ENCODE measurements at places on chromosomes 4 and X.
A peak's percentile ranks its signal among the peaks of the same experiment; 100 is the strongest.

- no peak for DNase-seq
Observed at GRCh38 chr4:48667148-48667547, 112.9 kb downstream of the FRYL start.

- peak; percentile 31 for DNase-seq
Observed at GRCh38 chr4:67727124-67727850, 26.3 kb upstream of the UBA6 start.

DNA sequence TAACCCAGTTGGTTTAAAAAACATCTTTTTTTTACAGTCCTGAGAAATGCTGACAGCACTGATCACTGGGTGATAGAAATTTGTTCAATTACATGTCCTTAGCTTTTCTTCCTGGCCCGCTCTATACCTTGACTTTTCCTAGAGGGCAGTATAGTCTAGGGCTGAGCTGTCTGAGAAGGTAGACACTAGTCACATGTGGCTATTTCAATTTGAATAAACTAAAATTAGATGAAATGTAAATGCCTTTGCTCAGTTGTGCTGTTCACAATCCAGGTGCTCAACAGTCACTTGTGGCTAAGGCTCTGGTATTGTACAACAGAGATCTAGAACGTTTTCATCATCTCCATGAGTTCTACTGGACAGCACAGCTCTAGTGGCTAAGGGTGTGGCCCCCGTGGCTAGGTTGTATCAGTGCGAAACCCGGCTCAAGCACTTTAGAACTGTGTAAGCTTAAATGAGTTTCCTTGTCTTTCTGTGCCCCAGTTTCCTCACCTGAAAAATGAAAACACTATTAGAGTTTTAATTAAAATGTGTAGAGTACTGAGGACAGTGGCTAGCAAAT lies 111.6 kb upstream of the WDR17 start:
- peak; percentile 5 for DNase-seq

GRCh38 chr4:176981074-176981473 lies 188.4 kb upstream of the VEGFC start:
- no peak for DNase-seq

DNA sequence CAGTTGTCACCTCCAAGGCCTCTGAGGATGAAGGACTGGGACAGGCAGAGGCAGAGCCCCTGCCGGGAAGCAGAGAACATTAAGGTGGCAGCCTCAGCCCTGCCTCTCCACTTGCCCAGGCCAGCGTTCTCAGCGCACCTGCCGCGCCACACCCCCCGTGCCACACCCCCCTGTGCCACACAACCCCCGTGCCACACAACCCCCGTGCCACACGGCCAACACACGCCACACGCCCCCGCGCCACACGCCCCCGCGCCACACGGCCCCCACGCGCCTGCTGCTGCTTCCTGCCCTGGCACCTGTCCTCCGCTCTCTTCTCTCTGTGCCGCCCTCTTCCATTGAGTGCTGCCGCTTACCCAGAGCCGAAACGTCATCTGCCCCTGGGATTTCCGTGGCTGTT lies 58.0 kb upstream of the ZFP42 start:
- DNase-seq = no peak

- no peak for DNase-seq
Observed at GRCh38 chrX:72573158-72573511, 492 bp upstream of the HDAC8 start.

DNA sequence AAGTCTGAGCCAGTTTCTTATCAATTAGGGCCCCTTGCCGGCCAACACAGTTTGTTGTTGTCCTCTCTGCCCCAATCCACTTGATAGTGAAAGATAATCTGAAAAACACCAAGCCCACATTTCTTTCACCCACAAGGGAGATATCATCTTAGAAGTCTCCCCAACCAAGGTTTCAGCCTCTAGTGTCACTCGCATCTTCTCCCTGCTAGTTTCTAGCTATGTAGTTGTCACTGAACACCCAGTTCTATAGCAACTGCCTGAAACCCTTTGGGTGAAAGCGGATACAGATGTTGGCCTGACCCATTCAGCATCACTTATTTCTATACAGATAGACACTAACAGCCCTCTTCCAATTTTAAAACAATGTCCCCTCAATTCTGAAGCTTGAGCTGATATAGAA lies 116.3 kb downstream of the BMP15 start:
- no peak for DNase-seq

GRCh38 chrX:35858906-35859305 lies 60.6 kb upstream of the CFAP47 start:
- no peak for DNase-seq

DNA sequence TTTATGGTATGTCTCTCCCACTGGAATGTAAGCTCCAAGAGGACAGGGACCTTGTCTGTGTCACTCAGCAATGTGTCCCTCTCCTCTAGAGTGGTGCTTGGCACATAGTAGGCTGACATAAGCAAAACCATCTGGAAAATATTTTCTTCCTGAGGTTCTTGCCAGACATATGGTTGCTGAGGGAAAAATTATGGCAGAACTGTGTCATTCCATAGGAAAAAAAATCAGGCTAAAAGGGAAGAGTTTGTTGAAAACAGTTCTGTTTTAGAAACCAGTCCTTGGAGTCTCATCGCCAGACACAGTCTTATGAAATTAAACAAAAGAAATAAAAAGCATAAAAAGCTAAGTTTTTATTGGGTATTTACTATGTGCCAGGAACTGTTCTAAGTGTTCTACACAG lies 60.9 kb downstream of the RTL9 start:
- no peak for DNase-seq

DNA sequence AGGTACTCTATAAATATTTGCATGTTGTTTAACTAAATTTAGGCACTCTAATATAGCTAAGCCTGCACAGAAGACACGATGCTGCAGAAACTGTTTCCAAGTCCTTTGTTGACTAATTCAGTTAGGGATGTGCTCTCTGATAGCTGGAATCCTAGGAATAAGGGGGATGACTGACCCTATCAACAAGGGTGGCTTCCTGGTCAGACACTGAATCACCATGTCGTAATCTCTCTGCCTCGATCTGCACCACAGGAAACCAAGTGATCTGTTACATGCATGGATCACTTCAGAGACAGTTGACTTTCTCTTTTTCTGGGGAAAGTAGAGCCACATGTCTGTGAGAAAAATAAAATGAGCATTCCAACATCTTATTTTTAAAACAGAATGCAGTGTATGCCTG lies 169.1 kb downstream of the GUCY2F start:
- DNase-seq = no peak

DNA sequence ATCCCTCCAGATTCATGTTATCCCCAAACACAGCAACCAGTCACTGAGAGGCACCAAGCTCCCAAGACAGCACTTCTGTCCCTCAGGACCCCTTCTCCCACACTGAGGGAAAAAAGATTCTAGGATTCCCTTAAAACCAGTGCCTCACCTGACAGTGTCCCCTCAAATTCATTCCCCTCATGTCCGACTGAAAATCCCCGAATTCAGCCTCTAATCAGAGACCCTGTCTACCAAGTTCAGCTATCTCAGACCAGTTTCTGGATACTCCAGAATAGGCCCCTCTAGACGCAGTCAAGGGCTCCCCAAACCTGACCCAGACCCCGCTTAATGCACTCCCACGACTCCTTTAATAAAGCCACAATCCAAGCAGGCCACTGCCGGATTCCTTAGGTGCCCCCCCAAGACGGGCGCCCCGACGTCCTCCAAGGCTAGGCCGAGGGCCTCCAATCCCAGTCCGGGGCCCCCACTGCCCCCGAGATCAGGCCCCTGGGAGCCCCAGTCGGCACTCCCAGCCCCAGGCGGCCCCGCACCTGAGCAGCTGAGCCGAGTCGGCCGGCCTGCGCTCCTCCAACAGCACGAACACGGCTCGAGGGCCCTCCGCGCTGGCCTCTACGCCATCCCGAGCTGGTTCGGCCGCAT lies 457 bp downstream of the TFE3 start:
- DNase-seq = no peak

- DNase-seq = no peak
Observed at GRCh38 chrX:152520653-152521052, 69.5 kb upstream of the GABRA3 start.

DNA sequence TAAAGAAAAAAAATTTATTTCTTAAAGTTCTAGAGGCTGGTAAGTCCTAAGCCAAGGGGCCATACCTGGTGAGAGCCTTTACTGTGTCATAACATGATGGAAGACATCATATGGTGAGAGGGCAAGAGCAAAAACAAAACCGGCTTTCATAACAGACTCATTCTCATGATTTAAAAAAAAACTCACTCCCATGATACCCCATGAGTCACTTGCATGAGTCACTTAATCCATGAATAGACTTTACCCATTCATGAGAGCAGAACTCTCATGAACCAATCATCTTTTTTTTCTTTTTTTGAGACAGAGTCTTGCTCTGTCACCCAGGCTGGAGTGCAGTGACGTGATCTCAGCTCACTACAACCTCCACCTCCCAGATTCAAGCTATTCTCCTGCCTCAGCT lies 369.7 kb upstream of the DIAPH2 start:
- peak; percentile 17 for DNase-seq

DNA sequence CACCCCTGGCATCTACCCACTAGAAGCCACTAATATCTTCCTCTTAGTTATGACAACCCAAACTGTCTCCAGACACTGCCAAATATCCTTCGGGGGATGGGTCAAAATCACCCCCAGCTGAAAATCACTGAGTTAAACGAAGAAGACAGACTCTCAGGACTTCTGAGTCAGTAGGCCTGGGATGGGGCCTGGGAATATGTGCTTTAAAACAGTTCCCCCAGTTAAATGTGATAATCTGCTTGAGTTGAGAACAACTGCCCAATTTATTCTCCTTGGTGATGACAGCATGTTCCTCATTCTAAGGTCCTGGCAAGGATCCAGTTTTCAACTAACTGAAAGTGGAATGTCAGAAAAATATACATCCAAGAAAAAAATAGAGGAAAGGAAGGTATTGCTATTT lies 52.4 kb downstream of the CBLL2 start:
- DNase-seq = no peak

DNA sequence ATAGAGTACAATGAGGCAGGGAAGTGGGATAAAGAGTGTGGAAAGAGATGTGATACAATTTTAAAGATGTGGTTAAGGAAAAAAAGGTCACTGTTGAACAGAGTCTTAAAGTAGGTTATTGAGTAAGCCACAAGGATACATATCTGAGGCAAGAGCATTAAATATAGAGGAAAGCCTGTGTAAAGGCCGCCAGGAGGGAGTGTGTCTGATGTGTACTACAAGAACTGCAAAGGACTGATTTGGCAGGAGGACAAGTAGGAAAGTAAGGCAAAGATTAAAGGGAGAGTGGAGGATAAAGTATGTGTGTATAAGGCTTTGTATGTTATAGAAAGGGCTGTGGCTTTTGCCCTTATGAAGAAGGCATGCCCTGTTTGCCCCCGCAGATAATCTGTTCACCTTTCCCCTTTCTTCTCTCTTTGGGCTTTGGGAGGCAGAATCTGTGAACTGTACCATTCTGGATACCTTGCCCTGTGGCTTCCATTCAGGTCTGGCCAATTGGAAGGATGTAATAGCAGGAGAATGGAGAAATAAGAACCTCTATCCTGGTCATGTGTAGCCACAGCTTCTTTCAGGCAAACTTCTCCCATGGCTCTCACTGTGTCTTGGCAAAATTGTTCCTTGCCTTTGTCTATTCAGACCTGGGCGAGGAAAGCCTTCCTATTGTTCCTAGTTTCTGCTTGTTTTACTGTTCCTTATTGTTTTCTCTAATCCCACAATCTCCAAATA lies 68.9 kb upstream of the FAM47B start:
- DNase-seq = no peak

GRCh38 chr4:123930996-123931395 lies 534.4 kb downstream of the SPRY1 start:
- no peak for DNase-seq

DNA sequence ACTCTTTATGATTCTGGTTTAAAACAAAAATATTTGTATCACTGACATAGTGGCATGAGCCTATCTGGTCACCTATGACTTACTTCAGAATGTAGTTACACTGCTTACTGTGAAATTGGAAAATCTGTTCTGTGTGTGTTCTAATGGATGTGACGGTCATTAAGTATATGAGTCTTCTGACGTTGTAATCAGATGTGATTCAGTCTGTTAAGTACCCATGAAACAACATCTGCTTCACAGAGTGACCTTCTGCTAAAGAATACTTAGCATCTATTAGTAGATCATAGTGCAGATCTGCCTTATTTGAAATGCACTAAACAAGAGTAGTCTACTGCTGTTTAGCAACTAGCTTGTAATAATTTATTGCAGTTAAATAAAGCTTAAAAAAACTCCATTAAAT lies 317.1 kb downstream of the DCTD start:
- DNase-seq = no peak

- DNase-seq = peak; percentile 16
Observed at GRCh38 chr4:144647095-144647561, 1.2 kb downstream of the HHIP start.

GRCh38 chrX:132393485-132393884 lies 95.4 kb downstream of the MBNL3 start:
- DNase-seq = no peak

- no peak for DNase-seq
Observed at GRCh38 chr4:15714141-15714540, 11.3 kb downstream of the BST1 start.

GRCh38 chrX:8349816-8350544 lies 114.7 kb upstream of the VCX3B start:
- no peak for DNase-seq

- no peak for DNase-seq
Observed at GRCh38 chr4:188992706-188993105, 853.5 kb downstream of the TRIML1 start.

DNA sequence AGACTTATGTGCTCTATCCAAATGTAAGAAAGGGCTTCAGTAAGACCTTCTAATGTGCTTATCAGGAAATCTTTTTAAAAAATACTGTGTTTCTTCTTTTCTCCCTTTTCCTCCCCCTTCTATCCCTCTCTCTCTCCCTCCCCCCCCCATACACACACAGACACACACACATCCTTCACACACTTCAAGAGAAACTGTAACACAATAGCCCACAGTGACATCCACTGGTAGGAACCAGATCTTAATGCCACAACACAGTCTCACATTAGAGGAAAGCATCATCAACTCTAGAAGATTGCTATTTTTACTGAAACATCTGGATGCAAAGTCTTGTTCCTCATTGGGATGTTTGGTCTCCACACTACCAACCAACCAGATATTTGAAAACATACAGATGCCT lies 4.6 kb downstream of the PCDH19 start:
- no peak for DNase-seq

- no peak for DNase-seq
Observed at GRCh38 chr4:56654238-56654632, 26.9 kb downstream of the HOPX start.

DNA sequence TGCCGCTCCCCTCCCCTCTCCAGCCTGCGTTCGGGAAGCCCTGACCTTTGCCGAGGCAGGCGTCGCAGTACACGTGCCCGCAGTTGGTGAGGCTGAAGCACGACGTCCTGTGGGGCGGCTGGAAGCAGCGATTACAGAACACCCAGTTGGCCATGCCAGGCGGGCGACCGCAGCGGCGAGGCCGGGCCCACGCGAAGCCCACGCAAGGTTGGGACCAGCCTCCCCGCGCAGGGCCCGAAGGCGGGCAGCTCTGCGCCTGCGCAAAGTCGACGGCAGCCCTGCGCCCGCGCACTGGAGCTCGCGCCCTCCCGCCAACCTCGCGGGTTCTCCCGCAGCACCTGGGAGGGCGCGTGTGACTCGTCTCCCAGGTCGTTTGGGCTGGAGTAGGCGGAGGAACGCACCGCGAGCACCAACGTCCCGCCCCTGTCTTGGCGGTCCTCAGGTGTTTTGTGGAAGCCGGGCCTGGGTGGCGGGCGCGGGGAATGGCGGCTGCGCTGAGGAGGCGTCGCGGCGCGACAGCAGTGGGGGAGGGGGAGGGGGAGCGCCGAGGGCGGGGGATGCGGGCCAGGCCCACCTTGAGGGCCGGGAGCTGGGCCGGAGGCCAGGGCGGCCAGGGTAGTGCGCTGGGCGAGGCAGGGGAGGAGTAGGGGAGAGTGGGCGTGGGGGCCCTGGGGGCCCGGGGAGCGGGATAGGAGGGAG lies at the start of gene RNF212:
RNF212 (minus strand) TSS at position 254 of the 699 bp plus-strand sequence; CDS start at position 154, 100 bp downstream.
- no peak for DNase-seq

Measured in activated CD4-positive, alpha-beta T cell treated with anti-CD3 and anti-CD28 coated beads, Interleukin-2, Interleukin-4, amounts not matched to agents 100 ng/mL and 50 ng/mL, durations not matched to agents 16 hours and 8 hours (primary cell).